ENCODE measurements at places on chromosomes 5 and 9. TPM values are rescaled to one million over a fixed set of nuclear protein-coding genes. Genes with fewer than 3 reads are reported as not detected.

GRCh38 chr5:73222173-73222572, 49.2 kb downstream of the TMEM174 start:
- DNase-seq = no peak
- no peaks in the 10 kb centered on the region for H3K36me3 ChIP-seq
- no peak overlapping the region for H3K4me3 ChIP-seq
- peaks cover 12% of the 10 kb centered on the region for H3K27me3 ChIP-seq
- no peak overlapping the region for H3K27ac ChIP-seq

GRCh38 chr9:95150903-95151302, 166.6 kb downstream of the FANCC start:
- no peak overlapping the region for H3K27ac ChIP-seq
- DNase-seq = no peak
- no peaks in the 10 kb centered on the region for H3K36me3 ChIP-seq
- H3K4me1 ChIP-seq = no peaks in the 10 kb centered on the region
- no peak overlapping the region for H3K4me3 ChIP-seq
- H3K27me3 ChIP-seq = no peaks in the 10 kb centered on the region

- no peak overlapping the region for H3K27ac ChIP-seq
- H3K36me3 ChIP-seq = no peaks in the 10 kb centered on the region
- no peaks in the 10 kb centered on the region for H3K27me3 ChIP-seq
- no peak overlapping the region for H3K4me3 ChIP-seq
- no peak for DNase-seq
- H3K4me1 ChIP-seq = no peaks in the 10 kb centered on the region
These were observed 25.2 kb downstream of the SHC3 start for GRCh38 chr9:89153232-89154017.

DNA sequence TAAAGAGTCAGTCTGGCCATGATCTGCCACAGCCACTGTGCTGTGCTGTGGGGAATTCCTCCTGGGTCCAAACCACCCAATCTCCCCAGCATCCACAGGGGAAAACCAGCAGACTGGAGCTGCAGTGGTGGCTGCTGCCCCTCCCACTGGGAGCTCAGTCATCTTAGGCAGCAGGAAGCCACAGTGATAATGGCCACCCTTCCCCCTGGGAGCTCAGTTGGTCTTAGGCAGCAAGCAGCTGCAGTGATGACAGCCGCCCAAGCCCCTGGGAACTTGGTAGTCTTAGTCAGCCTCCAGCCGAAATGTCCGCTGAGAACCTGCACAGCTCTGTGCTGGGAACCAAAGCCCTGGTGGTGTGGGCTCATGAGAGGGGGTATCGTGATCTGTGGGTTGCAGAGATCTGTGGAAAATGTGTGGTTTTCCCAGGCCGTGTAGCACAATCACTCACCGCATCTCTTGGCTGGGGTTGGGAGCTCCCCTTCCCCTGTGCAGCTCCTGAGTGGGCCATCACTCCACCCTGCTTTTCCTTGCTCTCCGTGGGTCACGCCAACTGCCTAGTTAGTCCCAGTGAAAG, 38.4 kb upstream of the SMIM15 start:
- no peaks in the 10 kb centered on the region for H3K36me3 ChIP-seq
- H3K4me1 ChIP-seq = peaks cover 9% of the 10 kb centered on the region
- no peaks in the 10 kb centered on the region for H3K27me3 ChIP-seq

DNA sequence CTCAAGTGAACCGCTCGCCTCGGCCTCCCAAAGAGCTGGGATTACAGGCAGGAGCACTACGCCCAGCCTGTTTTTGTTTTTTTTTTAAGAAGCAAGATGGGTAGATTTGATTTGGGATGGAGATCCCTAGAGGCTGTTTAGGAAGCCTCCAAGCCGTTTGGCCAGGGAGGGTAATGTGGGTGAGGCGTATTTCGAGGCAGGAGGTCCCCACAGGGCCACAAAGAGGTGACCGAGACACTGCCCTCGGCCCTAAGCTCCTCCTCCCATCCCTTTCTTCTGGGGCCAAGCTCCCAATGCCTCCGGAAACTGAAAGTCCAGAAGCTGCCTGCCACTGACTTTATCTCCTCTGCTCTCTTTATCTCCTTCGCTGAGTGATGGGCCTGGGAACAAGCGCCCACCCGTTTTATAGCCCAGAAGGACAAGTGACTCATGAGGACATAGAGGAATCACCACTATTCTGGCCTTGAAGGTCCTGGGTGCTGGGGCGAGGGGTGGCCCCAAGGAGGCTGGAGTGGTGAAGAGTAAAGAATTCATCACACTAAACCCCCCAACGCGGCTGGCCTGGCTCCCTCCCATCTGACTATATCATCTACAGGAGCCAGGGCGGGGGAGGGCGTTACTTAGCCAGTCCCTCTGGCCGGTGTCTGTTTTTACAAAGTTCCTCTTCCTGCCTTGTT, 2.0 kb upstream of the RALGDS start:
- no peaks in the 10 kb centered on the region for H3K36me3 ChIP-seq
- peaks cover 38% of the 10 kb centered on the region for H3K27me3 ChIP-seq
- no peak overlapping the region for H3K4me3 ChIP-seq
- no peak overlapping the region for H3K27ac ChIP-seq
- H3K4me1 ChIP-seq = no peaks in the 10 kb centered on the region

- H3K36me3 ChIP-seq = no peaks in the 10 kb centered on the region
- DNase-seq = no peak
- H3K27ac ChIP-seq = no peak overlapping the region
- H3K4me3 ChIP-seq = peak overlapping the region; percentile 73
- peaks cover 12% of the 10 kb centered on the region for H3K4me1 ChIP-seq
These were observed 443 bp downstream of the GABRB2 start for GRCh38 chr5:161546095-161546469.

DNA sequence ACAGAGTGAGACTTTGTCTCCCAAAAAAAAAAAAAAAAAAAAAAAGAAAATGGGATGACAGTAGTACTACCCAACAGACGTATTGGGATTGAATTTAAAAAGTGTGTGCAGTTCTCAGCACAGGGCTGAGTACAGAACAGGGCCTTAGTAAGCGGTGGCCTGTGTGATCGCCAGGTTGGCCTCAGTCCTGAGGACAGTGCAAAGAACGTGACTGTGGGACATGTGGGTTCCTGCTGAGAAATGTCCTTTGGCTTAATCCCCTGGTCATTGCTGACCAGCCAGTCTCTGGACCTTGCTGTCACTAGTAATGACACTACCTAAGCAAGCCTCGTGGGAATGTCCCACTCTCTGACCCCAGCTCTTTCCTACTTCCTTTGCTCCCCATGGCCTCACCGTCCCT, 13.3 kb downstream of the GTF3C5 start:
- DNase-seq = no peak
- no peaks in the 10 kb centered on the region for H3K4me1 ChIP-seq
- no peak overlapping the region for H3K4me3 ChIP-seq
- H3K27me3 ChIP-seq = no peaks in the 10 kb centered on the region
- peaks cover 19% of the 10 kb centered on the region for H3K36me3 ChIP-seq

DNA sequence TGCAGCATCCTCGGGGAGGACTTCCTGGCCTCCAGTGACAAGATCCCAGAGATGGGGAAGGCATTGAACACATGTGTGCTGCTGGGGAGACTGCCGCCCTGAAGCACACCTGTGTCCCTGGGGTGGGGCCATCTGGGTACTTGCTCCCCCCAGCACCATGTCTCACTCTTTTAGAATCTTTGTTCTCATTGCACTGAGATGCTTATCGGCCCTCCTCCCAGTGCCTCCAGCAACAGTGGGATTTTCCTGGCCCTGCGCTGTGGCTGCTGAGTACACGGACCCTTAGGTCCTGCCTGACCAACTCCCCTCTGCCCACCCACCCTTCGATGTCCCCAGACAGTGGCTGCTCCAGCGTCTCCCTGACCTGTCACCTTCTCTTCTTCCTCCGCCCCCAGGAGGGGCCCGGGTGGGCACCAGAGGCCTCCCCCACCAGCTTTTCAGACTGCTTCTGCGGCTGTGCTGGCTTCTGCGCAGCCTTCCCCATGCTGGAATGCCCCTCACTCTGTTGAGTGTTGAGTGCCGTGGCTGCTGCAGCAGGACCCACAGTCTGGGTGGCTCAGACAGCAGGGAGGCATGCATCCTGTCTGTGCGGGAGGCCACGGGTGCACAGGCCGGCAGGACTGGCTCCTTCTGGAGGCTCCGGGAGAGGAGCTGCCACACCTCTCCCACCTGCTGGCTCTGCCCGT, 145.9 kb upstream of the IRX2 start:
- H3K27me3 ChIP-seq = no peaks in the 10 kb centered on the region
- H3K36me3 ChIP-seq = no peaks in the 10 kb centered on the region
- no peak overlapping the region for H3K4me3 ChIP-seq
- no peak overlapping the region for H3K27ac ChIP-seq
- no peak for DNase-seq

- H3K4me3 ChIP-seq = no peak overlapping the region
- H3K4me1 ChIP-seq = no peaks in the 10 kb centered on the region
- H3K27ac ChIP-seq = no peak overlapping the region
- no peak for DNase-seq
- H3K27me3 ChIP-seq = no peaks in the 10 kb centered on the region
- H3K36me3 ChIP-seq = no peaks in the 10 kb centered on the region
These were observed 126.1 kb downstream of the SV2C start for GRCh38 chr5:76209297-76209696.

GRCh38 chr9:111161015-111161415, 122.7 kb upstream of the LPAR1 start:
- H3K27ac ChIP-seq = no peak overlapping the region
- H3K4me1 ChIP-seq = no peaks in the 10 kb centered on the region
- no peaks in the 10 kb centered on the region for H3K36me3 ChIP-seq
- no peak for DNase-seq

- H3K27ac ChIP-seq = no peak overlapping the region
- no peaks in the 10 kb centered on the region for H3K4me1 ChIP-seq
These were observed 369.9 kb downstream of the EFNA5 start for GRCh38 chr5:107300721-107301327.

- H3K27ac ChIP-seq = no peak overlapping the region
- DNase-seq = no peak
- no peaks in the 10 kb centered on the region for H3K4me1 ChIP-seq
- H3K36me3 ChIP-seq = no peaks in the 10 kb centered on the region
- no peaks in the 10 kb centered on the region for H3K27me3 ChIP-seq
These were observed 63.8 kb downstream of the PAM start for GRCh38 chr5:102818934-102819333.

DNA sequence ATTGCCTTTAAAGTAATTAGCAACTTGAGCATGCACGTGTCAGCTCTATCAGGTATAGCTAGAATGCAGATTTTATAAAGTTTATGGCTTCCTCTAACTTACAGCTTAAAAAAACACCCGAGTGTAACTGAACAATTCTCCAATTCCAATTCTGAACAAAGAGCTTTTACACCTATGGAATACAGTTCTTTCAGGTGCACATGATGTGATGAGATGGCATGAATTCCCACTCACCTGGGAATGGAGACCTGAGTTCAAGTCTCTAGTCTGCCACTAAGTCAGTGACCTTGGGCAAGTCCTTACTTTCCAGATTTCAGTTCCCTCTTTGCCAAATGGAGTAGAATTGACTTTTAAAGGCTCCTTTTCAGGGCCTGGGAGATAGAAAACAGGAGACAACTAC, 1.8 kb downstream of the ZFAND5 start:
- DNase-seq = no peak
- peak overlapping the region; percentile 93 for H3K4me3 ChIP-seq
- H3K27me3 ChIP-seq = no peaks in the 10 kb centered on the region
- H3K4me1 ChIP-seq = peaks cover 10% of the 10 kb centered on the region
- H3K36me3 ChIP-seq = peaks cover 21% of the 10 kb centered on the region

DNA sequence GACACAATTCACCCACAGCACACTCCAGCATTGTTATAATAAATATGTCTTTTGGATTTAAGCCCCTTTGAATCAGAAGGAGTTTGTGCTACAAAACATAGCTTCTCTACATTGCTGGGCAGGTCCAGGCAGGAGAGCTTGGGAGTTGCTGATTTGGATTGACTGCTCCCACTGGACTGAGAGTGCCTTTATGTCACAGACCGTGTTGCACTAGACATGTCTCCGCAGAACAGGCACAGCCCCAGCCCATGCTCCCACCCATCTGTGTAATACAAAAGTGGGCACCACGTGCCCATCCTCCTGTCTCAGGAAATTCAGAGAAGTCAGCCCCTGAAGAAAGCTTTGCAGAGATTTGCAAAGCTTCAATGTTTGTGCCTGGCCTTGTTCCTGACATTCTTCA, 117.1 kb downstream of the MED10 start:
- no peaks in the 10 kb centered on the region for H3K27me3 ChIP-seq
- no peaks in the 10 kb centered on the region for H3K4me1 ChIP-seq
- no peak overlapping the region for H3K27ac ChIP-seq
- H3K4me3 ChIP-seq = no peak overlapping the region

DNA sequence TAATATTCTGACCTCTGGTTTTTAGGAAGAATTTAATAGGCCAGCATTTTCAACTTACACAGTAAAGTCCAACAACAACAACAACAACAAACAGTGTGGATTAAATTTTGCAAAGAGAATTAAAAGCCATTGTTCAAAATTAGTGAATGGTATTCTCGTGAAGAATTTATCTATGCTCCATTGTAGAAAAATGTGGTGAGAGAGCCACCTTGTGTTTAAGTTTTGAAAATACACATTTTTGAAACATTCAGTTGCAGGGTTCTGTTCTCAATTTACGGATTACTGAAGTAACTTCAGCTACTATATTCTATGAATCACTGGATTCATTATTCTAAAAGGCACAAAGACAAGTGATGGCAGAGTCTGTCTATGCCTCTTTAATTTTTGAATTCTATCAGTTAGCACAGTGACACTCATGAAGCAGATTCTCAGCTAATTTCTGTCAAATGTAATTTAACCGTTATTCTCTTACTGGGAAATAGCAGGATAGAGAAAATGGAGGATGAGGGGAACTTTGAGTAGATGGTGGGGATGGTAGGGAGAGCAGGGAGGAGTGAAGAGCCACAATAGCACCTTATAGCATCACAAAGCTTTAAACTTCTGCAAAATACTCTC, 11.0 kb downstream of the CCDC152 start:
- no peak overlapping the region for H3K4me3 ChIP-seq
- no peaks in the 10 kb centered on the region for H3K36me3 ChIP-seq
- H3K27ac ChIP-seq = no peak overlapping the region
- no peaks in the 10 kb centered on the region for H3K27me3 ChIP-seq
- no peak for DNase-seq

DNA sequence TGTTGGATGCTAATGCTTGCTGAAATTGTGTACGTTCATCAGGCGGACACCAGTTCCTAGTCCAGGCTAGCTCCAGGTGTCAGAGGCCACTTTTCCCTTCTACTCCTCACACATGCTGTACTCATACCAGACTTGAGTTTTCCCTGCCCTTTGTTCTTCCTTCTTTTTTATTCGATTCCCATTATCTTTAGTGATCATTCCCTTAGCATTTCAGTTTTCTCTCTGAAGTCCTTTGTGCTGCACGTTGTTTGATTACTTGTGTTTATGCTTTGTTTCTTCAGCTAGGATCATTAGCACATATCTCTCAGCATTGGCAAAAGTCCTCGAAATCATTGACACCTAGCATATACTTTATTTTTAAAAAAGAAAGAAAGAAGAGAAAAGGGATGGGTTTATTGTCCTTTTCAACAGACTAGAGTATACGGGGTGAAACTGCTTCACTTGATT, 409 bp upstream of the COX7C start:
- DNase-seq = no peak
- H3K27me3 ChIP-seq = no peaks in the 10 kb centered on the region
- H3K27ac ChIP-seq = no peak overlapping the region
- peak overlapping the region; percentile 99 for H3K4me3 ChIP-seq
- peaks cover 13% of the 10 kb centered on the region for H3K4me1 ChIP-seq
- peaks cover 38% of the 10 kb centered on the region for H3K36me3 ChIP-seq

Gene MYORG
- 5.0 TPM for total RNA-seq

Gene OCLN
- 76.3 TPM for total RNA-seq

Gene ARRDC1
- total RNA-seq = 22.0 TPM

Gene BHMT2
- not detected for total RNA-seq

Measured in H1 (cell line).